ENCODE measurements at places on chromosomes 16 and 17. TPM values are rescaled to one million over a fixed set of nuclear protein-coding genes. Genes with fewer than 3 reads are reported as not detected.

DNA sequence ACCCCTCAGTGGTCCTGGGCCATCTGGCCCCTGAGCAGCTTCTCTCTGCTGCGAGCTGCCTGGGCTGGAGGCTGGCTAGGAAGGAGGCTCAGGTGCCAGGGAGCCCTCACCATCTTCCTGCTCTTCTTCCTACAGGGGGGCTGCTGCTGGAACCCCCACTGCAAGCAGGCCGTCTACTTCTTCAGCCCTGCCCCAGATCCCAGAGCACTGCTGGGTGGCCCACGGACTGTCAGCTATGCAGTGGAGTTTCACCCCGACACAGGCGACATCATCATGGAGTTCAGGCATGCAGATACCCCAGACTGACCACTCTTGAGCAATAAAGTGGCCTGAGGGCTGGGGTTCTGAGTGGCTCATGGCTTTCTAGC lies 46.1 kb downstream of the PRMT7 start:
- peaks cover 30% of the 10 kb centered on the region for H3K4me1 ChIP-seq
- no peak overlapping the region for H3K4me3 ChIP-seq
- no peak for DNase-seq

DNA sequence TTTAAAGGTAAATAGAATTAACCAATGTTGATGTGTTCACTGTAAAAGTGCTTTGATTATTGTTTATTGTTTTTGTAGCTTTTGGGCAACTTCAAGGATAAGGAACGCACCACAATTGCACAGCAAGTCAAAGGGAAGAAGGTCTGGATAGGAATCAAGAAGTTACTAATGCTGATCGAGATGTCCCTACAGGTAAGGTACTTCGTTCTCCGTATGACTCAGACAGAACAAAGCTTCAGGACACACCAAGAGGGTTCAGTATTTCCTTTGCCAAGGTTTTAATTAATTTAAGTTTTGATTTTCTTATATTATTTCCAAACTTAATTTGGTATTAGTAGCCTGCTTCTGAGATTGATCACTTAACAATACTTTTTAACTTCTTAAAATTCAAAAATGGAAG lies 67.1 kb downstream of the WNT3 start:
- peaks cover 33% of the 10 kb centered on the region for H3K36me3 ChIP-seq
- H3K27ac ChIP-seq = no peak overlapping the region
- no peaks in the 10 kb centered on the region for H3K27me3 ChIP-seq
- no peak overlapping the region for H3K4me3 ChIP-seq

DNA sequence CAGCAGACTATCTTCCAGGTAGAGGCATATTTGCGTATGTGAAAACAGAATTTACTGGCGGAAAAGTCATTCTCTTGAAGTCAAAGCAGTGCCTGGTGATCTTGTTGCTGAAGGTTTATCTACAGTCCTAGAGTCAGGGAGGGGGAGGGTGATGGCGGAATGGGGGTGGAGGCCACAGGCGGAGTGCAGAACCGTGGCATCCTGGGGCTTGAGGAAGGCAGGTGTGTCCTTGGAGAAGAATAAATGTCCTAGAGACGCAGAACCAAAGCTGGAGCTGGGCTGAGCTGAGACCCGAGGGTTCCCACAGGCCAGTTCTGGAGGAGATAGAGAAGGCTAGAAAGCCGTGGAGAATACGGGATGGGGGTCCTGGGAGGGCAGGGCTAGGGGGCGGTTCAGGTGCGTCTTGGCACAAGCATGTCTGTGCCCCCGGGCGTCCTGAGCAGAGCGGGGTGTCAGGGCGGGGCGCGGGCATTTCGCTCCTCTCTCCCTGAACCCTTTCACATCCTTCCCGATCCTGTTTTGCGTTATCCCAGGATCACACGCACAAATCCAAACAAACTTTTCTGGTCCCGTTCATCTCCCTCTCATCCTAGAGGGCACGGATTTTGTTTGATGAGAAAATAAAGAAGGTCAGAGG lies 76.9 kb upstream of the CREBBP start:
- no peak overlapping the region for H3K4me3 ChIP-seq
- no peak overlapping the region for H3K27ac ChIP-seq
- H3K27me3 ChIP-seq = peaks cover 33% of the 10 kb centered on the region
- H3K36me3 ChIP-seq = no peaks in the 10 kb centered on the region
- H3K4me1 ChIP-seq = peaks cover 10% of the 10 kb centered on the region

DNA sequence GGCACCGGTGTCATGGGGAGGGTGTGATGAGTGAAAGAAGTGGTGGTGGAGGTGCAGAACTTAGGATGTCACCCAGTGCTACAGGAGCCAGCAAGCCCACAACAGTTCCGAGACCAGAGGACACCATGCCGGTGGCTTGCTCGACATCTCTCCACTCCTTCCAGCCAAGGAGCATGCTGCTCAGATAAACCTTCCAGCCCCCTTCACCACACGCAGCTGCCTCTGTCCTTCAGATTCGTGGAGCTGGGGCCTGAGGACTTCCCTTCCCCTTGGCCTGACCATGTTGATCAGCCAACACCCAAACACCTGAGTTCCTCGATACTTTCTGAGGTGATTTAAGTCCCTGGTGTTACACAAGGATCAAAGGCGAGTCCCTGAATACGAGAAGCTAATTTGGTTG lies 188.8 kb upstream of the FOXF1 start:
- no peak overlapping the region for H3K4me3 ChIP-seq
- no peaks in the 10 kb centered on the region for H3K36me3 ChIP-seq
- no peak for DNase-seq

Gene CA4
- not detected for total RNA-seq

Gene HBA2
- 0.32 TPM for total RNA-seq

All from activated T-helper 2 cell treated with anti-CD3 and anti-CD28 coated beads, Interferon-gamma antibody, Interleukin-2, Interleukin-4, amounts not matched to agents 10 μg/mL and 5 μg/mL and 100 μg/mL, durations not matched to agents 14 hours and 24 hours and 36 hours (primary cell).